ENCODE measurements at places on chromosomes 4 and X. TPM values are rescaled to one million over a fixed set of nuclear protein-coding genes. Genes with fewer than 3 reads are reported as not detected.

ARHGAP36 gene
- total RNA-seq: not detected

HS6ST2 gene
- 0.17 TPM for total RNA-seq

CT47A7 gene
- not detected for total RNA-seq

GBA3 gene
- total RNA-seq: not detected

DAPP1 gene
- not detected for total RNA-seq

HSFX1 gene
- total RNA-seq: 0.33 TPM

YY2 gene
- total RNA-seq: 2.2 TPM

POLN gene
- 0.65 TPM for total RNA-seq

SASH3 gene
- total RNA-seq: not detected

TMEM35A gene
- not detected for total RNA-seq

FGFR3 gene
- 1.8 TPM for total RNA-seq

PDK3 gene
- 5.1 TPM for total RNA-seq

C4orf54 gene
- total RNA-seq: not detected

ZNF182 gene
- 4.4 TPM for total RNA-seq

GAB1 gene
- total RNA-seq: 2.6 TPM

LPAR4 gene
- not detected for total RNA-seq

CTAG1B gene
- not detected for total RNA-seq

PRKG2 gene
- total RNA-seq: 0.37 TPM

SOX3 gene
- total RNA-seq: not detected

INPP4B gene
- total RNA-seq: 7.1 TPM

SCFD2 gene
- 7.0 TPM for total RNA-seq

TMSB15C gene
- total RNA-seq: 0.14 TPM

F9 gene
- not detected for total RNA-seq

GNRHR gene
- not detected for total RNA-seq

HERC5 gene
- 3.6 TPM for total RNA-seq

SERTM2 gene
- total RNA-seq: not detected

FMR1NB gene
- total RNA-seq: not detected

NSD2 gene
- total RNA-seq: 47.4 TPM

CXCL6 gene
- total RNA-seq: not detected

ADH7 gene
- not detected for total RNA-seq

C1QTNF7 gene
- total RNA-seq: not detected

ADRA2C gene
- 9.2 TPM for total RNA-seq

CENPI gene
- total RNA-seq: 9.9 TPM

UGT2A3 gene
- total RNA-seq: 0.07 TPM

ASB12 gene
- not detected for total RNA-seq

BRS3 gene
- not detected for total RNA-seq

MAGEA8 gene
- not detected for total RNA-seq

RNF175 gene
- total RNA-seq: not detected

AFP gene
- 2.3 TPM for total RNA-seq

TLR2 gene
- 0.61 TPM for total RNA-seq

LDB2 gene
- total RNA-seq: not detected

WDR17 gene
- total RNA-seq: 2.0 TPM

BEND2 gene
- not detected for total RNA-seq

CXCL11 gene
- 0.21 TPM for total RNA-seq

PARM1 gene
- 0.55 TPM for total RNA-seq

ING2 gene
- 9.8 TPM for total RNA-seq

BST1 gene
- 17.8 TPM for total RNA-seq

IL2RG gene
- not detected for total RNA-seq

ADAM29 gene
- total RNA-seq: not detected

NAA11 gene
- not detected for total RNA-seq

CYBB gene
- total RNA-seq: 0.02 TPM

TIGD2 gene
- 8.6 TPM for total RNA-seq

PTTG2 gene
- not detected for total RNA-seq

All from A549 treated with Hydrocortisone at 1 μM for 4 hours (cell line).